ENCODE measurements at places on chromosomes 3 and 15.

- DNase-seq = no peak
These were observed 292.0 kb upstream of the C2CD4B start for GRCh38 chr15:62457100-62457499.

DNA sequence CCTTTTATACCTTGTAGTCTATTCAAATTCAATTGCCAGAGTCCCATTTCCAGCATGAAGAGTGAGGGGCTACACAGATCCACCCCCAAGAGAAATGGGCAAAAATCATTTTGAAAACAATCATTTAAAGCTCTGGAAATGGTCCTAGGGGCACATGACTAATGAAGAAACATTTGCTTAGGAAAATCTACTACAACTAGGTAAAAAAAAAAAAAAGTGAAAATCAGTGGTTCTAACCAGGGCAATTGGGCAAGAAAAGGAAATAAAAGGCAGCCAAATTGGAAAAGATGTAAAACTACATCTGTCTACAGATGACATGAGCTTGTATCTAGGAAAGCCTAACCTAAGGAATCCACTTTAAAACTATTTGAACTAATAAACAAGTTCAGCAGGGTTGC, 9.4 kb downstream of the IMPG2 start:
- no peak for DNase-seq

- DNase-seq = no peak
These were observed 16.3 kb downstream of the RTP1 start for GRCh38 chr3:187213616-187214015.

GRCh38 chr3:43349716-43350115, 63.4 kb downstream of the SNRK start:
- no peak for DNase-seq

DNA sequence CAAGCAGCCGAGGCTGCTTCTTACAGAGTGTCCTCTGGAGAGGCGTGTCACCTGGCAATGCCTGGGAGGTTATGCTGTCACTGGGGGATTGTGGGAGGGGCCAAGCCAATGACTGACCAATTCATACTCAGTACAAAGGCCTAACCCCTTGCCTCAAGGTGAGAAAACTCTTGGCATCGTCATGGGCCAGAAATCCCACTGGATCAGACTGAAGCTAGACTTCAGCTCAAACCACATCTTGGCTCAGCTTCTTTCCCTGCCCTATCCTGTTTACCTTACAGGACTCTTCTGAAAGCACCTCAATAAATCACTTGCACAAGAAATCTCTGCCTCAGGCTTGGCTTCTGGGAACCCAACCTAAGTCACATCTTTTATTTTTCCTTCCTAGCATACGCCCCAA, 9.5 kb downstream of the ANAPC13 start:
- DNase-seq = no peak

GRCh38 chr3:3699816-3700633, 99.2 kb upstream of the LRRN1 start:
- no peak for DNase-seq

DNA sequence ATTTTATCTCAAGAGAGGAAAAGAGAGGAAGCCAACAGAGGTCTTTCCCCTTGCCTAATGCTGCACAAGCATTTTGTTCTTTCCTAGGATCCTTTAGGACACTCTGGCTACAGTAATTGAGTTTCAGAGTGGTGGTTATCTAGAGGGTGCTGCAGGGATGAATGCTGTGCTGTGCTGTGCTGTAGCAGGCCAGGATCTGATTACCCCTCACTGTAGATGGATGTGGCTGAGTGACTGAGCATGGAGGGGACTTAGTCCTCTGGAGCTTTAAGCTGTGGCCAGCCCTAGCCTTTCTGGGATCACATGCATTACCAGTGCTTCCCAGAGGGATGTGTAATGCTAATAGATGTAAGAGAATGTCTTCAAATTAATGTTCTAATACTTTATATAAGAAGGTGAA, 94.8 kb downstream of the SLC9A9 start:
- DNase-seq = no peak

DNA sequence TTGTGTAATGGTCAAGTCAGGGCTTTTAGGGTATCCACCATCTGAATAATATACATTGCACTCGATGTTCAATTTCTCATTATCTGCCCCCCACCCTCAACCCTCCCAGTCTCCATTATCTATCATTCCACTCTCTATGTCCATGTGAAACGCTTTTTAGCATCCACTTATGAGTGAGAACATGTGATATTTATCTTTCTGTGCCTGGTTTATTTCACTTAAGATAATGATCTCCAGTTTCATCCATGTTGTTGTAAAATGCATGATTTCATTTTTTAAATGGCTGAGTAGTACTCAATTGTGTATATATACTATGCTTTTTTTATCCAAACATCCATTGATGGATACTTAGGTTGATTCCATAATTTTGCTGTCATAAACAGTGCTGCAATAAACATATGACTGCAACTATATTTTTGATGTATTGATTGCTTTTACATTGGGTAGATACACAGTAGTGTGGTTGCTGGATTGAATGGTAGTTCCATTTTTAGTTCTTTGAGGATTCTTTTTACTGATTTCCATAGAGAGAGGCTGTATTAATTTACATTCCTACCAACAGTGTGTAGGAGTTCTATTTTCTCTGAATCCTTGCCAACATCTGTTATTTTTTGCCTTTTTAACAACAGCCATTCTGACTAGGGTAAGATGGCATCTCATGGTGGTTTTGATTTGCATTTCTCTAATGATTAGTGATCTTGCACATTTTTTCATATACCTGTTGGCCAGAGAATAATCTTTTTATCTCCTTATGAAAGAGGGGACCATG, 332.9 kb upstream of the TGFBR2 start:
- DNase-seq = no peak

DNA sequence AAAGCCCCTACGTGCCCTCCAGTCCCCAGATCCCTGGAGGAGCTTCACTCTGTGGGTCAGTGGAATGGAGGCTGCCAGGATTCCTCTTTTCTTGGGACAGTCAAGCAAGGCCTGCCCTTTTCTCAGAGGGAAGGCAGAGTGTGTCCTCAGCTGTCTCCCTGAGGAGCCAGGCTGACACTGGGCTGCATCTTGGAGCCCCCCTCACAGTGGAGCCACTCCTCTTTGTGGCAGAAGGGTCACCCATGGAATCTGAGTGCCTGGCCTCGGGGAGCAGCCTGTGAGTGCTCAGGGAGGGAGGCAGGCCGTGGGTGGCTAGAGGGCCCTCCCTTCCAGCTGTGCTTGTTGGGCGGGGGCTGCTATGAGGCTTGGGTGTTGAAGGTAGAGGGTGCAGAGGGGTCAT, 41.2 kb downstream of the BOC start:
- no peak for DNase-seq
